ENCODE measurements at places on chromosomes 2 and 18. TPM values are rescaled to one million over a fixed set of nuclear protein-coding genes. Genes with fewer than 3 reads are reported as not detected.
A peak's percentile ranks its signal among the peaks of the same experiment; 100 is the strongest.

Gene MYOM1
- total RNA-seq: not detected

DNA sequence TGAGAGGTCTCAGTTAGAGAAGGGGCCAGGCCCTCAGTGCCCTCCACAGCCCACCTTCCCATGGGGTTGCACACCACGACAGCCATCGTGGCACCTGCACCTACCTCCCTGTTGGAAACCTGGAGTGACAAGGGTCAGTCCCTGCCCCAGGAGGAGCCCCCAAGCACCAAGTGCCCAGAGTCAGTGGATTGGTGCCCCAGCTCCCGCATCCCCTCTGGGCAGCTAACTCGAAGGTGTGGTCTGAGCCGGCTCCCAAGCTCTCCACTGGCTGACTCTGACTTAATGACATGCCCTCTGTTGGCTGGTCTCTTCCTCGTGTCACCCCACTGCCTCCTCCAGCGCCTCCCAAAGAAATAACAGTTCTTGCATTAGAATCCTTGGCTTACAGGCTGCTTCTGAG lies 116.4 kb downstream of the NDUFA10 start:
- DNase-seq: no peak

- no peak for DNase-seq
Measured at GRCh38 chr2:118750959-118751565, 96.4 kb downstream of the EN1 start.

Gene ZSWIM2
- total RNA-seq: not detected

DNA sequence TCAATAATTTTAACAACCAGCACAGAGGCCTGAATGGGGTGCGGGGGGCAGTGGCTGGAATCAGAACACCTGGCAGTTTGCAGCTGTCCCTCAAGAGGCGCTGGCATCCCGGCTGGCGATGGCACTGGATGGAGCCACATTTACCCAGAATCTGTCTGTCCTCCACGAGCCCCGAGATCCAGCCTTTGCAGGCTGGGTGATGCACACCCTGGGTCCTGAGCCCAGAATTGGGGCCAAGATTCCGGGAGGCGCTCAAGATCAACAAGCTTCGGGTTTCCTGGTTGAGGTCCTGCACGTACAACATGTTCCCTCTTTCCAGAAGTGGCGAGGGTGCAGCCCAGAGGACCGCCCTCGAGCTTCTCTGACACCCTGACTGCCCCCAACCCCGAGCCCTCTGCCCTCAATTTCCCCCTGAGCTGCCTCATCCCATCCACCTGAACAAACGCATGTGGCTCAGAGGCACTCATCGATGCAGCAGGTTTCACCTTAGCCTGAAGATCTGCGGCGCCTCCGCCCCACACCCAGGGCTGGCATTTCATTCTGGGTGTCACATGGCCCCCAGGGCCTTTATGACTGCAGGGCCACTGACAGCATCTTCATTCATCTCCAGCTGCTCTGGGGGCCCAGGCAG lies 97.5 kb downstream of the TFCP2L1 start:
- DNase-seq: no peak

Gene DLX1
- not detected for total RNA-seq

Gene NR4A2
- 1.0 TPM for total RNA-seq

GRCh38 chr2:234823877-234824376 lies 127.9 kb upstream of the SH3BP4 start:
- DNase-seq: peak; percentile 98

DNA sequence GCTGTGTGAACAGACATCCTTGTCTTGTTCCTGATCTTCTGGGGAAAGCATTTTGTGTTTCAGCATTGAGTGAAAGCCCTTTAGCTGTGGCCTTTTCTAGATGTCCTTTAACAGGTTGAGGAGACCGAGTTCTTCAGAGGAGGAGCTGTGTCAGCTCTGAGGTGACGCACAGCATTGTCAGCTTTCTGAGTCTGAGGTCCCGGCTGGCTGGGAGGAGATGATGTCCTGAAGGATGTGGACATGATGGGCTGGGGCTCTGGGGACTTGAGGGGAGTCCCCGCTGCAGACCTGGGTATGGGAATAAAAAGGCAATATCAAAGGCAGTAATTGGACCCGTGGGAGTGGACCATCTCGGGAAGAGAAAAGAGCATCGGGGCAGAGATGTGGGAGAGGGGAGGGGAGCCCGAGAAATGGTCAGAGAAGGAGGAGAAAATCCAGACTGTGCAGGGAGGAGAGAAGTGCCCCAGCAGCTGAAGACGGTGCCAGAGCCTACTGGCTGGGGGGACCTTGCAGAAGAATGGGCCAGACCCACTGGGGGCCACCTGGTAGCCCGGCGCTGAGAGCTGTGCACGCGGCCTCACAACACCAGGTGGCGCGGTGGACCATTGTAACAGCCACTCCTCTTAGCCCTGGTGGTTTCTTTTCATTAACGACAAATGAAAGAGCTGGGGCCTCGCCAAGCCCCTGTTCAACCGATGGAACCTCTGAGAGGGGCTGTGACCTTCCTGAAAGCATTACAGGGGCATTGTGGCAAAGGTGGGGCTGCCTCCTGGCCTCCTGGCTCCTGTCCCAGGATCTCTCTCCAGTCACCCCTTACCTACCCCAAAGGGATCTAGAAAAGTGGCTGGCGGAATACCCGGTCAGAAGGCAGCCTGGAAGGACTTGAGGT lies 61.6 kb downstream of the ST3GAL5 start:
- DNase-seq: peak; percentile 61

GRCh38 chr18:7839548-7839947 lies 272.4 kb downstream of the PTPRM start:
- no peak for DNase-seq

DNA sequence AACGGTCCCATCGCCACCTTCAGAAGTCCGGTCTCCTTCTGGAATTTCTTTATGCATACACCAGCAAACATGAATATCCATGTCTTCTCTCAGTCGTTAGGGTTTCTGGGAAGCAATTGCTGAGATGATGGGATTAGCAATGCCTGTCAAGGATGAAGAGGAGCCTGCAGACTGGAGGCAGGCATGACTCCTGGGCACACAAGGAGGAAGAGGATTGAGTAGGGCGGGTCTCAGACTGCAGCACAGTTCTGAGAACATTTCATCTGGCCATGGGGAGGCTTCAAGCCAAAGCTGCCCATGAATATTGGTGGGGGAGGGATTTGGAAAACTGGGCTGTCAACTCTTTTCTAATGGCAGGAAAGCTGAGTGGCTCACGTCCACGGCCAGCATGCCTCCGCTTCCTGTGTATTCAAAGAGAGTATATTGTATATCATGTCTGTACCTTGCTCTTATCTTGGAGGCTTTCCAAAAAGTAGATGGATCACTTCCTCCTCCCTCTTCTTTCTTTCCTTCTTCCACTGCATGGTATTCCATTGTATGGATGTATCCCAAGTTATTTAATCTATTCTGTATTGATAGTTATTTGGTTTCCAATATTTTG lies 24.5 kb downstream of the MC2R start:
- no peak for DNase-seq

Gene PECR
- 5.4 TPM for total RNA-seq

Gene ASAP2
- total RNA-seq: 79.2 TPM

DNA sequence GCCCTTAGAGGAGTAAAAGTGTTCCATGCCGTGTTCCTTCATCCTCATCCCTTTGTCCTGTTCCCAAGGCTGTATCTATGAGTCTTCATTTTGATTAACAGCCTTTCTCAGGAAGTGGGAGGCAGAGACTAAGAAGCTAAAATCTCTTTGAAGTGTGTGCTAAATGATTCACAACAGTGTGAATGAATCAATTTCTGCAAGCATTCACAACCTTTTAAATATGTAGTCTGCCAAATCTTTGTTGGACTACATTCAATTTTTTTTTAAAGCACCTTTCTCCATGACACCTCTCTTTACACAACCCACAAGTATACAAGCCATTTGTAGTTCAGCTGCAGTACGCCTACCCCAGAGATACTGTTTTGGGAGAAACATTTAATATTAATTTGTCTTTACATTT lies 408.6 kb upstream of the FANCL start:
- no peak for DNase-seq

Gene FASTKD2
- 24.1 TPM for total RNA-seq

Gene SCYGR4
- not detected for total RNA-seq

DNA sequence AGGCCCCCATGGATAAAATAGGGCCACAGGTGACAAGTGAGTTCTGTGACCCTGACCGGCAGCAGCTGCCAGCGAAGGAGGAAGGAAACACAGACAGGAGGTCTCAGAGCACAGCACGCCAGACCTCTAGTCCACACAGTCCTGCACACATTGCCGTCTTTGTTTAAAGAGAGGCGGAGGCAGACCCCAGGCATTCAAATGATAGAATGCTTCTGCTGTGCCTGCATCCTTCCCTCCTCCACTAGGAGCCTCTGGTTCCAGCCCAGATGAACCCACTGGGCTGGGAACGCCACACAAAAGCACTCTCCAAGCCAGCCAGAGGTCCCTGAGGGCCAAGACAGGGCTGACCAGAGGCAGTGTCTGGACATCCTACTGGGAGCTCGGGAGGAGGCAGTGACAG lies 118.7 kb downstream of the KLHL29 start:
- DNase-seq: no peak

DNA sequence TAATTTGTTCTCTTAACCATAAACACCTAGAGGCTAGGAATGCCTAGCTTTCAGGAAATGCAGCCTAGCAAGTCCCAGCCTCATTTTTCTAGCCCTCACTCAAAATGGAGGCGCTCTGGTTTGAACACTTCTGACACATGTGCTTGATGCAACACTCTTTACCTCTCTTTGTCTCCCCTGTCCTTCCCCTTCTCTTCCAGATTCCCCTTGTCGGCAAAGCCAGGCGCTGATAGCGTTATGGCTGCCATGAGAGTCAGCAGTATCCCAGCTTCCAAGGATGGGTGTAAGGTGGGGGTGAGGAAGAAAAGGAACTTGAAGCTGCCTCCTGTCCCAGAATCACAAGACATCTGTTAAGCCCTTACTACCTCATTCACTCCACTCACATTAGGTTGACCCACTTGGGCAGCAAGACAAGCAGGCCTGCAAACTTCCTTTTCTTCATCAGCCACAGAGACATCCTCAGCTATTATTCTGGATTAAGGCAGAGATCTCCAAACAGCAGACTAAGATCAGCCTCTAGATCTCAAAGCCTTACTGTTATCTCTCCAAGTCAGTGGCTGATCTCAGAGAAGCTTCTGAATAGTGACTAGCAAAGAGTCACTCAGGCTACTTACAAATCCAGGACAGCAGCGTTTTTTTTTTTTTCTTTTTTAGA lies 1.9 kb upstream of the ST3GAL5 start:
- no peak for DNase-seq

Gene CPO
- total RNA-seq: not detected

- DNase-seq: peak; percentile 44
Measured at GRCh38 chr2:236748801-236749200, 179.2 kb downstream of the ACKR3 start.

DNA sequence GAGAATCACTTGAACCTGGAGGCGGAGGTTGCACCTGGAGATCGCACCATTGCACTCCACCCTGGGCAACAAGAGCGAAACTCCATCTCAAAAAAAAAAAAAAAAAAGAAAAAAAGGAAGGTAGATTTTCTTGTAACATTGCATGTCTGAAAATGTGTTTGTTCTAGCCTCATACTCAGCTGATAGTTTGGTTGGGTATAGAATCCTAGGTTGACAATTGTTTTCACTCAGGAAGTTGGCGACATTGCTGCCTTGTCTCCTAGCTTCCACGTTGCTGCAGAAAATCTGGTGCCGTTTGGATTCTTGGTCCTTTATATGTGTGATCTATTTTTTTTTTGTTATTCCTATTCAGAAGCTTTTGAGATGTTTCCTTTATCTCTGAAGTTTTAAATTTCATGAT lies 4.7 kb downstream of the ING5 start:
- no peak for DNase-seq

Gene GBX2
- total RNA-seq: 3.6 TPM

GRCh38 chr18:48800466-48800865 lies 150.3 kb downstream of the SMAD7 start:
- DNase-seq: no peak

Gene DPP4
- 3.0 TPM for total RNA-seq

Gene ZAP70
- total RNA-seq: not detected

- DNase-seq: peak; percentile 60
Measured at GRCh38 chr2:208013285-208014178, 11.8 kb downstream of the PLEKHM3 start.

DNA sequence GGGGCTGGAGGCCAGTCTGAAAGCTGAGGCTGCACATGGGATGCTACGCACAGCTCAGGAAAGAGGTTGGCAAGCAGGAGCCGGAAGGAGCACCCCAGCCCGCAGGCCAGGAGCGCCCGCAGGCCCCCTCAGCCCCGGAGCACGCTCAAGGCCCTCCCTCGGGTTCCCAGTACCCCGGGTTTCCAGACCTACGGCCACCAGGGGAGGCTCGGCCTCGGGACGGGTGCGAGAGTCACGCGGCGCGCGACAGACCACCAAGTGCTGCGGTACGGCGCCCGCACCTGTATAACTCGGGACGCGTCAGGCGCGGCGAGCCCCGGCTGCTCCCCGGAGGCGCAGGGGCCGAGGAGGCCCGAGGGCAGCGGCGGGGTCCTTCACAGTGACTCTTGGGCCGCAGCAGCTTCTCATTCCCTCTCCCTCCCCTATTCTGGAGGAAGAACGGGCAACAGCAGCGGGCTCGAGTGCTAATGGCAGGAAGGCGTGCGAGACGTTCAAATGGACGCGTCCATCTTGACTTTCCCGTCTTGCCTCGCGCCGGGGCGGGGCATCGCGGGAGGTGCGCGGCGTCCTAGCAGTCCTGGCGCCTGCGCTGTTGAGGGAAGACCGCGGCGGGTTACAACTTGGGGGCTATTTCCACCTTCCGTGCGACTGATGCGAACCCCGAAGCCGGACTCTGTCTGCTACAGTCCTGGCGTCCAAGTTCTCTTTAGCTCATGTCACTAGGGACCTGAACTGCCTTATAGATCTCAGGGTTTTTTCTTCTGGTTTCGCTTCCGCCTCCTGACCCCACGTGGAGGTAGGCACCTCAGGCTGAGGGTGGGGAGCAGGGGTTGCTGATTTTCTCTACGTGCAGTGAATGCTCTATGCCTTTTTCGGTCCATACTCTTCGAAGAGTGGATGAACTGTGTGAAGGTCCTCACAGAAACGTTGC lies at the start of gene ANAPC1:
ANAPC1 (minus strand) TSS at position 533 of the 931 bp plus-strand sequence. CDS start 3,368 bp downstream, outside the sequence.
- peak; percentile 87 for DNase-seq

GRCh38 chr2:217444509-217444908 lies 558.3 kb downstream of the TNS1 start:
- DNase-seq: no peak

GRCh38 chr2:73536133-73536840 lies 105.9 kb downstream of the NAT8 start:
- no peak for DNase-seq

- no peak for DNase-seq
Measured at GRCh38 chr2:30511122-30512083, 64.4 kb downstream of the LCLAT1 start.
